Body of pancreas (tissue), 4 donors: ENCODE measurements at places on chromosomes 2 and 18. TPM values are rescaled to one million over a fixed set of nuclear protein-coding genes. Genes with fewer than 3 reads are reported as not detected.

TMEM37 gene
- total RNA-seq = 19.1 TPM

IL36G gene
- total RNA-seq = not detected

OST4 gene
- 129 TPM for total RNA-seq

DSG3 gene
- not detected for total RNA-seq

EMX1 gene
- 0.26 TPM for total RNA-seq

PARD3B gene
- 17.8 TPM for total RNA-seq
